GM23338 (cell line): ENCODE measurements at places on chromosomes 2 and 18. TPM values are rescaled to one million over a fixed set of nuclear protein-coding genes. Genes with fewer than 3 reads are reported as not detected.

GRCh38 chr2:236865052-236865451 lies 220.6 kb upstream of the COPS8 start:
- no peak for DNase-seq

GRCh38 chr2:217980036-217980435 lies 22.8 kb downstream of the TNS1 start:
- DNase-seq: no peak

DNA sequence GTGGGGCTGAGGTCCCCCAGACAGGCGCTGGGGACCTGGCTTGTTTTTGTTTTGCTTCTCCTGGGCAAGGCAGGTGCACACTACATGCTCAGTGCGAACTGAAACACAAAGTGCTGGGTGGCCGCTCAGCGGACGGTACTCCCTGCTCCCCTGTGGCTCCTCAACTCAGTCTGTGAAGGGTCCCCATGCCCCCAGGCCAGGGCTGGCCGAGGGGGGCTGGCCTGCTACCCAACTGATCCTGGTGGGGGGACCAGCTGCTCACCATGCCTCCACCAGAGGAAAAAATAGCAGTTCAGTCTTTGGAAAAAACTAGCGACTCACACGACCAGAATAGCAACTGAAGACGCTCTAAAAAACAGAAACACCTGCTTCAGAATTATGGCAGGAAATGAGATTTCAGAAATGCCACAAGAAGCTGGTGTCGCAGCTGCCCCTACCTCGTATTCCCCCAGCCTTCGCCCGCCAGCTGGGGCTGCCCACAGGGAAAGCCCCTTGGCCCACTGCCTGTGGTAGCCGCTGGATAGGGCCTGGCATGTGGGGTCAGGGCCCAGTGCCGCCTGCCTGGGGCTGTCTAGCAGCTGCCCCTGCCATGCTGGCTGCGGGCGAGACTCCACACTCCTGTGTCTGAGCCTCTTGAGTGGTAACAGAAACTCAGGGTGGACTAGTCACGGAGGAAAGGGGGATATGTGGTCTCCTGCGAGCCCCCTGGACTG lies 43.7 kb downstream of the MEX3C start:
- no peak for DNase-seq

DNA sequence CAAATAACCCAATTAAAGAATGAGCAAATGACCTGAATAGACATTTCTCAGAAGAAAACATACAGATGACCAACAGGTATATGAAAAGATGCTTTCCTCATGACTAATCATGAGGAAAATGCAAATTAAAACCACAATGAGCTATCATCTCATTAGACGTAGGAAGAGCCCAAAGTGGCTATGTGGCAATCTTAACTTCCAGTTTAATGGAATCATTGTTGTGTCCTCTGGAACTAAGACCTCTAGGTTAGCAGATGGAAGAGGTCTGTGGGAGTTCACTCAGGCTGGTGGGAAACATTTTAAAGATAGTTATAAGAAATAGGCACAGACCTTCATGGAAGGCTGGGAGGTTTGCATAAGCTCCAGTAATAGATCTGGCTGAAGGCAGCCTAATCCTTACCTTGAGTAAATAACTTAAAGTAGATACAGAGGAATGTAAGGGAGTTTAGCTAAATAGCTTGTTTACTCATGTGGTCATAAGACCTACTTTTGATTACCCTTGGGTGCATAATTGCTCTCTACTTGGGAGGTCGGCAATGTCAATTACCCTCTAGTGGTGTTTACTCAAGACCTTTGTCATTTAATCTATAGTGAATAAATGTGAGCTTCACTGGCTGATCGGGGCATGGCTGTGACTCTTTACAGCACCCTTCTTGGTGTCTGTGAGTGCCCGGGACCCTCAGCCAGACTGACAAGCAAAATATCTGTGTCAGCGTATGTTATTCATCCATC lies 119.0 kb downstream of the GULP1 start:
- DNase-seq: peak; percentile 71

- peak; percentile 83 for DNase-seq
Measured at GRCh38 chr18:12308386-12309100, 502 bp downstream of the TUBB6 start.

- no peak for DNase-seq
Measured at GRCh38 chr18:57116598-57117132, 30.2 kb upstream of the BOD1L2 start.

DNA sequence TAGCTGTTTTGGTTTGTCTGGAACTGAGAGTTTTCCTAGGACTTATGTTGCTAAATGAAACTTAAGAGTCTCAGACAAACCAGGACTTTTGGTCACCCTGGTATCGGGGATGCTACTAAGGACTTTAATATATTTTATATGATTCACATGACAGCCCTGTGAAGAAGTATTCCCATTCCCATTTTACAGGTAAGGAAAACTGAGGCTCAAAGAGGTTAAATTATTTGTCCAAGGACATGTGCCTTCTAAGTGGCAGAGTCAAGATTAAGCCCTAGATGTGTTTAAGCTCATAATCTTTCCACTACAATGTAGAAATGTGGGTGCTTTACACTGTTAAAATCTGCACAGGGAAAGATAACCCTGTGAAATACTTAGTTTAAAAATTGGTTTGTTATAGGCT lies 77.7 kb upstream of the ATP5MC3 start:
- DNase-seq: no peak

SLC23A3 gene
- 0.73 TPM in 1 of 2 replicates, not detected in the other for total RNA-seq

DNA sequence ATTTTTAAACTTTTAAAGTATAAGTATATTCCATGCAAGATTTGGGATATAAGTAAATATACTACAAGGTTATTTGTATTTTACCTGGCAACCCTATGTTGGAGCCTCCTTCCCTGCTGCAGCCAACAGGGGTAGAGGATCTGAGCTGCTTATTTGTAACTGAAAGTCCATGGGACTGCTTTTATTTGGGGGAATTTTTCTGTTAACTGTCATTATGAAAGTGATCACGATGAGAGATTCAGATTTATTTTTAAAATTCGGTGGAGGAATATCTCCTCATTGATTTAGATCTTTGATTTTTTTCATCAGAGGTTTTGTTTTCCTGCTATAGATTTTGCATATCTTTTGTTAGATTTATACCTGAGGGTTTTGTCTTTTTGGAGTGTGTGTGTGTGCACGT lies 215.9 kb downstream of the PRKCE start:
- no peak for DNase-seq

GRCh38 chr2:224410946-224411561 lies 9.1 kb upstream of the FAM124B start:
- no peak for DNase-seq

- DNase-seq: no peak
Measured at GRCh38 chr2:154978244-154978643, 279.7 kb downstream of the KCNJ3 start.

CLEC4F gene
- total RNA-seq: not detected in 2 replicates

GRCh38 chr2:222399038-222399783 lies 25.1 kb upstream of the SGPP2 start:
- no peak for DNase-seq

SNORC gene
- 0.62 and 0.80 TPM in 2 replicates for total RNA-seq

DNA sequence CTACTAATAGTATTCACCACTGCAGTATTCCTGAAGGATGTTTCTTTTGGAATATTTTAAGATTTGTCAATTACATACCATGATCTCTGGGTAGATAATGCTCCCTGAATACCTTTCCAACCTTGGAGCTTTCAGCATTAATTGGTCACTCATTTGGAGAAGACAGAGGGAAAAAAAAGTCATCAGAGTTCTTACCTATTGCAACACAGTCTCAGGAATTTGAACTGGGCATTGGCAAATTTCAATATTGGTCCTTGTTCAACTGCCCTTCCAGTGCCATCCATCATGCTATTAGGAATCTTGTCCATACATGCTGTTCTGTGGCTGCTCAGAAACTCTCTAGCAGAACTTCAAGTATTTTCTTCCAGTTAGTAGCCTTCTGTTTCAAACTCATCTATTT lies 83.6 kb upstream of the KCNJ3 start:
- no peak for DNase-seq

CFC1 gene
- total RNA-seq: not detected in 2 replicates

DNA sequence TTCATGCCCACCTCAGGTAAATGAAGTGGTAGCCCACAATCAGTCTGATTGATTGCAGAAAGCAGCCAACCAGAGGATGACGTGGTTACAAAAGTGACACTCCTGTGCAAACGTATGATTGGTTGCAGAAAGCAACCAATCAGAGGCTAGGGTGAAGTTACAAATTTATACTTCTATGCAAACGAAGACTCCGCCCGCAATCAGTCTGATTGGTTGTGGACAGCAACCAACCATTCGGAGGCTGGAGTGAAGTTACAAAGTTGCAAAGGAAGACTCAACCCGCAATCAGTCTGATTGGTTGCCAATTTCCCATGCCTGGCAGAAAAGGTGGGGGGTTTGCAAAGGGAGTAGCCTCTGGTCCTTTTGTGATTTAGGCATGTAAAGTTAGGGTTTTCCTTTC lies 4.0 kb upstream of the SLC3A1 start:
- peak; percentile 35 for DNase-seq

ZSCAN30 gene
- total RNA-seq: 15.5 and 21.8 TPM in 2 replicates

DNA sequence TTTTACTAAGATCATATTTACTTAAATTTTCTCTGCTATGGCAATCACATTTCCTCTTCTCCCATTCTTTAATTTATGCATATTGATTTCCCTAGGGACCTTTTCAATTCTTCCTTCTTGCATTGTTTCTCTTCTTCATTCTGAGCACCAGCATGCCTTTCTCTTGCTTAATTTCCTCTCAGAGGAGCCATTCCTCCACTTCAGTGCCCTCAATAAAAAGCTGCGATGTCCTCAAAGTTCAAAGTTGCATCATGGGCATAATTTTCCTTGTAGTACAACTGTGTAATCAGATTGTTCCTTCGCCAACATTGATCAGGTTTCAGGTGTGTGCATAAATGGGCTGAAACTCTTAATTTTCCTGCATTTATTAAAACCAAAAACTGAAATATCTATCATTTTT lies 21.8 kb upstream of the CD226 start:
- no peak for DNase-seq

GALNT1 gene
- 60.8 and 67.4 TPM in 2 replicates for total RNA-seq

- DNase-seq: no peak
Measured at GRCh38 chr18:35479911-35480586, 17.7 kb downstream of the INO80C start.

DNA sequence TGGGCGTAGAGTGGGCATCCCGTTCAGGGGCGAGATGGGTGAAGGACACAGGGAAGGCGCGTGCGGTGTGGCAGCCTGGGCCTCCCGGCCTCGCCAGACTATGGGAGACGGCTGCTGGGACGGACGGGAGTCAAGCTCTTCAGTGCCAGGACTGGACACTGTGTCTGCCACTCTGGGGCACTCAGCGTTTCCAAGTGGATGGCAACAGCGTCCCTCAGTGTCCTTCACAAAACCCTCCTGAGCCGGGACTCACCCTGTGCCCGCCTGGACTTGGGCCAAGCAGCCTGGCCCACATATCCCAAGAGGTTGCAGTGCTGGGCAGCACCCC lies 16.3 kb upstream of the BOK start:
- DNase-seq: no peak

GRCh38 chr2:241673797-241674725 lies 12.6 kb downstream of the DTYMK start:
- DNase-seq: peak; percentile 80
